ENCODE measurements at places on chromosomes 3 and 15.
A peak's percentile ranks its signal among the peaks of the same experiment; 100 is the strongest.

- DNase-seq, result no peak
Observed at GRCh38 chr3:49257187-49257586, 19.8 kb downstream of the C3orf62 start.

- no peak for DNase-seq
Observed at GRCh38 chr3:147304756-147305155, 101.6 kb downstream of the ZIC4 start.

- DNase-seq, result no peak
Observed at GRCh38 chr15:25877681-25878080, 14.6 kb upstream of the ATP10A start.

GRCh38 chr3:157785102-157785826 is 282.0 kb upstream of the VEPH1 start:
- no peak for DNase-seq

- DNase-seq, result no peak
Observed at GRCh38 chr15:68335655-68336054, 58.1 kb downstream of the FEM1B start.

- DNase-seq, result no peak
Observed at GRCh38 chr3:34260271-34261000, 462.0 kb downstream of the PDCD6IP start.

- DNase-seq, result no peak
Observed at GRCh38 chr15:55993804-55994560, 570 bp upstream of the NEDD4 start.

- DNase-seq, result no peak
Observed at GRCh38 chr15:43922021-43922420, 95.2 kb downstream of the WDR76 start.

DNA sequence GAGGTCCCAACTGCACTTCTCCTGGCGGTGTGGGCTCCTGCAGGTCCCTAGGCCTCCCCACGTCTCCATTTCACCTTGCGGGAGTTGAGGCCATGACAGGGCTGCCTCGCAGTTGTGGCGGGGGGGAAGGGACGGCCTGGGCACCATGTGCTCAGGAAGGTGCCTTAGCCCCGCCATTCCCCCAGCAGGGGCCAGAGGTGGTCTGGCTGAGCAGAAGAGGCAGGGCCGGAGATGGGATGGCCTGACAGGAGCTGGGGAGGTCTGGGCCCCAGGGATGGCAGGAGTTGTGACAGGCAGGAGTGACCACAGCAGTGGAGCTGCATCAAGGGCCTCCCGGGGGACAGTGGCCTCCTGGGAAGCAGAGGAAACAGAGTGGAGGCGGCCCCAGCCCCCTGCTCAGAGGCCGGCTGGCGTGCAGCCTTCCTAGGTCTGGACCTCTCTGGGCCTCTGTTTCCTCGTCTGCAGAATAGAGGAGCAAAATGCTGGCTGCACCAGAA is 18.7 kb upstream of the KLF15 start:
- no peak for DNase-seq

DNA sequence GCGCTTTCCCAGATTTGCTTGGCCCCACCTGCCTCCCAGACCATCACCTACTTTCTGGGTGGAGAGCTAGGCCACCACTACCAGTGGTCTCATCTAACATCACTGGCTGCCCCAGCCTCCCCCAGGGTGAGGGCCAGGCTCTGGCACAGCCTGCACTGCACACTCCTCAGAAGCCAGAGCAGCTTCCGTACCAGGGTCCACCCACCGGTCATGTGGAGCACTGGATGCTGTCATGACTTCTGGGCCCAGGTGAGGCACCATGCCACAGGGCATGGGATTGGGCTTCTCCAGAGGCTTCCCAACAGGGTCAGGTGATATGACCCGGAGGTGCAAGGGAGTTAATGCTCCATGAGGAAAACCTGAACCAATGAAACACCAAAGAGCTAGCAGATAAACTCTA is 14.0 kb downstream of the MEGF11 start:
- DNase-seq, result no peak

GRCh38 chr15:78040653-78041244 is 36.8 kb downstream of the TBC1D2B start:
- no peak for DNase-seq

GRCh38 chr15:57198654-57199291 is 177.5 kb upstream of the CGNL1 start:
- peak; percentile 70 for DNase-seq

DNA sequence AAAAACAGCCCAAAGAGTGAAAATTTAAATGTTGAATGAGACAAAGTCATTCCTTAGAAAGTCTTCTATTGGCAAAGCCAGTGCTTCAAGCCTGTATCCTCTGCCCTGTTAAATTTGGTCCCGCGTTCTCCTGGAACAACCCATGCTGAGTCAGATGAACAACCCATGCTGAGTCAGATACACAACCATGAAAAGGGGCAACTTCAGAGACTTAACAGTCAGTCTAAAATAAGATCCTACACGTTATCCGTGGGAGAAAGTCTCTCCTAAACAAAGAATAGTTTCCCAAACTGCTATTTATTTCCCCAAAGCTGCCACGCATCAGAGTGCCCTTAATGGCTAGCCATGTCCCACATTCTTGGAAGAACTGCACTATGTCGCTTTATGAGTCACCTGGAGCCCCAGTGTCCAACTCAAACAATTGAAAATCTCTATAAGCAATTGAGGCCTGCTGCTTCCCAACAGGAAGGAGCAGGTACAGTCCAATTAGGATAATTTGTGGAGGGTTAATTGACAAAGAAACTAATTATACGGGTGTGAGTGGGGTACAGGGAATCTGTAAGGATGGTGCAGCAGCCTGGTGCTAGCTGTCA is 66.1 kb downstream of the WHAMM start:
- DNase-seq, result no peak

DNA sequence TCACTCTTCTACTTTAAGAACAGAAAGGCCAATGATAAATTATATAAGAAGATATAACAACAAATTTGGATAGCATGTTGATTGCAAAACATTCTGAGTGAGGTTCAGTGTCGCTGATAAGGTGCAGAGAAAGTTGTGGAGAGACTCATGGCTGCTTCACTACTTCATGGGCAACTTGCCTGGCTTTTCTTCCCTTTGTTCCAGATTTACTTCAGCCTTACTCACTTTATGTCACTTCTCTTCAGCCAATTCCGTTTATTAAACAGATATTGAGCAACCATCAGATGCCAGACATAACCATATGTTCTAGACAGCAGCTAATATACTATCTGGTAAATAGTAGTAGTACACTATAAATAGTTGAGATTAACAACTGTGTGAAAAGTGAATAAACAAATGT is 150.0 kb upstream of the CHL1 start:
- no peak for DNase-seq

- DNase-seq, result no peak
Observed at GRCh38 chr3:87206070-87206469, 21.0 kb upstream of the CHMP2B start.

Data from NCI-H1436 treated with DMSO at 0.1 percent for 48 hours (cell line).